ENCODE measurements at places on chromosomes 7 and 10.

DNA sequence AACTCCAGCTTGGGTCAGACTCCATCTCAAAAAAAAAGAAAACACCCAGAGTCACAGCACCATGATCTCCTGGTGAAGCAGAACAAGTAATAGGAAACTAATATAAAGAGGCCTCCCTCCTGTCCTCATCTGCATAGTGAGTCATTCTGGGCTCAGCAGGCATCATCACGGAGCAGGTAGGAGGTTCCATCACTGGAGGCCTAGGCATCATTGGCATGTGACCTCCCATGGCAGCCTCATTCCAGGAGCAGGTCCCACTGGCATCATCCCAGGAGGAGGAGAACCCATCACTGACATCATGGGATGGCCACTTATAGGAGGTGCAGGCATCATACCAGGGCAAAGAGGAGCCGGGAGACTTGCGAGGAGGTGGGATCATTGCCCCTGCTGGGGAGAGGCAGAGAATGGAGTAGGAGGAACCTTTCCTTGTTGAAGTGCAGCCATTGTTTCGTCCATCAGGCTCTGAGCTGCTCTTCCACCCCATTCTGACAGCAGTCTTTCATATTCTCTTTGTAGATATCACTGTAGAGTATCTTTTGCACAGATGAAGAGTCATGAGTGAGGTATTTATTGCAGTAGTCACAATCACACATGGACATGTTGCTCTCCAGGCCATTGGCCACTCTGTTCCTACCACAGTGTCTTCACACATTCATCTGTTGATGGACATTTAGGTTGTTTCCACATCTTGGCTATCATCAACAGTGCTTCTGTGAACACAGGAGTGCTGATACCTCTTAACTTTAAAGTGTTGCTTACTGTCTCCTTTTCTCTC is 73.8 kb downstream of the OSBPL3 start:
- peaks cover 24% of the 10 kb centered on the region for H3K36me3 ChIP-seq
- no peak for DNase-seq
- no peak overlapping the region for H3K4me3 ChIP-seq
- H3K4me1 ChIP-seq, result peaks cover 47% of the 10 kb centered on the region
- H3K27ac ChIP-seq, result no peak overlapping the region
- H3K27me3 ChIP-seq, result no peaks in the 10 kb centered on the region

GRCh38 chr7:8147760-8148463 is 114.1 kb downstream of the ICA1 start:
- DNase-seq, result no peak
- H3K27me3 ChIP-seq, result no peaks in the 10 kb centered on the region
- H3K36me3 ChIP-seq, result peaks cover 2% of the 10 kb centered on the region
- peaks cover 27% of the 10 kb centered on the region for H3K4me1 ChIP-seq
- H3K27ac ChIP-seq, result no peak overlapping the region
- no peak overlapping the region for H3K4me3 ChIP-seq

DNA sequence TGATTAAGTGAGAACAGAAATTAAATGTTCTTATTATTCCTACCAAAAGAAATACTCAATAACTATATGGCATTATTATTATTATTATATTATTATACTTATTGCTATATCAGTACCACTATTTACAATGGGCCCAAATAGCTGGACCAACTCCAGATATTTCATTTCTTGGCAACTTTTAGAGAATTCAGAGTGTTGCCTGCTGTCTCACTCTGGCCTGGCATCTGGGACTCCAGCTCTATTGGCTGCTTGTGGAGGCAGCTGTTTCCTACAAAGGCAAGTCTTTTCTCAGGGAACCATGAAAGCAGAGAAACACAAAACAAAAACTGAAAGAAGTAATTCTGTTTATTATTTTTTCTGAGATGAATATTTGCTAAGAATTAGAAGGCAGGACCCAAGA is 105.1 kb upstream of the SORCS1 start:
- H3K4me1 ChIP-seq, result no peaks in the 10 kb centered on the region
- DNase-seq, result no peak
- no peaks in the 10 kb centered on the region for H3K27me3 ChIP-seq
- no peak overlapping the region for H3K27ac ChIP-seq

- no peak overlapping the region for H3K27ac ChIP-seq
- no peaks in the 10 kb centered on the region for H3K27me3 ChIP-seq
- DNase-seq, result no peak
Measured at GRCh38 chr10:112265745-112266144, 17.5 kb upstream of the TECTB start.

- no peaks in the 10 kb centered on the region for H3K36me3 ChIP-seq
- no peak for DNase-seq
- H3K27ac ChIP-seq, result no peak overlapping the region
- no peaks in the 10 kb centered on the region for H3K4me1 ChIP-seq
Measured at GRCh38 chr7:64643566-64643965, 22.4 kb upstream of the ZNF107 start.

DNA sequence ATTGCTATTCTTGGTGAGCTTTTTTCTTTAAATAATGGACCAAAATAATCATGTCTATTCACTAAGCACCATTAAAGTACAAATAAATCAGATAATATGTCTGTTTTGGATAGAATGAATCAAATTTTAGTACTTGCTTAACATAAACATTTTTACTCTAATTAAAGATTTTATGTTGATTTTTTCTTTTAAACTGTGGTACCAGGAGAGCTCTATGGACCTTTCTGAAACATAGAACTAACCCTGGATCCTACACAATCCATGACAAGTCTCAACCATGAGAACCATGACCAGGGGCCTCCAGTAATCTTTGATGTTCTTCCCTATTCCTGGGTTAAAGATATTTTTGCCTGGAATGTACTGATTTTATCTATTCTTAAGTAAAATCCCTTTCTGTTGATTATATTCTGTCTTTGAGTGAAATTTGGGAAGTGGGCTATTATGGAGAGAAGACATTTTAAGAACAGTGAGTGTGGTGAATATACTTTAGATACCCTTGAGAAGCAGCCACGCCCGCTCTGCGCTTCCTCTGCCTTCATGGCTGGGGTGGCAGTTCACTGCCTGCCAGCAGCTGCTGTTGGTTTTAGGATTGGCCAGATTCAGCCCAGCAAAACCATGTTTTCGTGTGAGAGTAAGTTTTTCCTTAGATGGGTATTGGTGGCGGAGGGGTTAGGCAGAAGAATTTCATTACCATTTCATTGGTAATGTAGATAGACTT is 42.2 kb upstream of the BHLHA15 start:
- no peaks in the 10 kb centered on the region for H3K27me3 ChIP-seq
- no peak overlapping the region for H3K27ac ChIP-seq
- H3K4me3 ChIP-seq, result no peak overlapping the region
- no peak for DNase-seq
- no peaks in the 10 kb centered on the region for H3K4me1 ChIP-seq

Data from activated T-helper 1 cell treated with anti-CD3 and anti-CD28 coated beads, Interleukin-12 subunit alpha, Interleukin-12 subunit beta, Interleukin-2, Interleukin-4 antibody, amounts not matched to agents 30 ng/mL and 10 ng/mL and 1 ng/mL, durations not matched to agents 14 hours and 24 hours and 36 hours (primary cell).